COR-L47 (cell line): ENCODE measurements at places on chromosomes 5 and 9.

DNA sequence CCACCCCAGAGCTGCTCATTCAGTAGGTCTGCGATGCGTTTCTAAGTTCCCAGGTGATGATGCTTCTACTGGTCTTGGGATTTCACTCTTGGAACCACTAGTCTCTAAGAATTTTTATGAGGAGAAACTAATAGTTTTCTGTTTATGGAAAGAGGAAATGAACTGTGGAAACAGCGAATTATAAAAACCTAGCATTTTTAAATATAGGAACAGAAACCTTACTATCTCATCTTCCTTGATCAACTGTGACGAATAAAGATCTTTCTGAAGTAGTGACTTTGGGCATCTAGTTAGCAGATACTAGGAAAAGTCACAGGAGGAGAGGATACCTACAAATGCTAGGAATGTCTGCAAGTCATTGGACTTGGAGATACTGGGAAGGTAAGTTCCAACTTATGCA lies 376.8 kb upstream of the RFX3 start:
- no peak for DNase-seq

- DNase-seq = no peak
These were observed 2259.5 kb upstream of the WWC1 start for GRCh38 chr5:166031926-166032325.

GRCh38 chr5:134576386-134577021 lies 51.0 kb downstream of the JADE2 start:
- DNase-seq = no peak

DNA sequence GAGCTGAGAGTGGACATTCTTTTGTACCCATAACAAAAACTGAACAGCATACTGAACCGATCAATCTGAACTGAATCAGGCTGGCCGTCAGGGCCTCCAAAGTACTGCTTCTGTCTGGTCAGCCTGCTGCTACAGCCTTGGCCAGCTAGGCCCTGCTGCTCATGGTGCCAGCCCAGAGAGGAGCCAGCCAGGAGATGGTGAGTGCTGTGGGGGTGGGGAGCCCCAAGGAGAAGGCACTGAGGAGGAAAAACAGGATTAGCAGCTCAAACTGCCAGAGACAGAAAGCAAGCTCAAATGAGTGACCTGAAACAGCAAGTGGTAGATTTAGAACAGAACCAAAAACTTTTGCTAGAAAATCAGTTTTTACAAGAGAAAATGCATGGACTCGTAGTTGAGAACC lies 23.9 kb downstream of the SRP19 start:
- no peak for DNase-seq

GRCh38 chr5:96081276-96081858 lies 119.7 kb upstream of the ELL2 start:
- DNase-seq = no peak

GRCh38 chr5:133781436-133782225 lies 169.3 kb upstream of the FSTL4 start:
- DNase-seq = peak; percentile 31

DNA sequence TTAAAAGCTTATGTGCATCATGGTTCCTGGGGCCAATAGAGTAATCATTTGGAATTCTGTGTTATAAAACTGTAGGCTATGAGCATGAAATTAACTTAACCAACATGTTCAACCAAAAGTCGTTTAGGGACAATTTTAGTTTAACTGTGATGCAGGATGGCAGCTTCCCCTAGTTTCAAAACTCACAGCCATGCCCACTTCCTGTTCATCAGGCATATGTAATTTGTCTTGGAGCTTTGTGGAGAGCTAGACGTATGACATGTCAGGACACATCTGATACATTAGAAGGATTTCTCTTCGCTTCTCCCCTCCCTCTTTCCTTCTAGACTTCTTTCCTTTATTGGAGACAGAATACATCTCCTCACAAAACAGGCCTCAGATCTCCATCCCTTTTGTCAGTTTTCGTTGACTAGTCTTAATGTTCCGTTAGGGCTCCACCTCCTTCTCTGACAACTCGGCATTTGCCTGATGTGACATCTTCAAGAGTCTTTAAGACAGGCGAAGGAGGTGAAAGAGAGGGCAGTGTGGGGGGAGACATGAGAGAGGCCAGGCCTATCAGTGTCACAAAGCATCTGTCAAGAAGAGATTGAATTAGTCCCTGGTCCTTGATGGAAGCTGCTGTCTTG lies 176.0 kb downstream of the MSX2 start:
- no peak for DNase-seq

- DNase-seq = no peak
These were observed 162.0 kb upstream of the GLRA1 start for GRCh38 chr5:152086668-152087067.
